ENCODE measurements at places on chromosomes 2 and 18.

DNA sequence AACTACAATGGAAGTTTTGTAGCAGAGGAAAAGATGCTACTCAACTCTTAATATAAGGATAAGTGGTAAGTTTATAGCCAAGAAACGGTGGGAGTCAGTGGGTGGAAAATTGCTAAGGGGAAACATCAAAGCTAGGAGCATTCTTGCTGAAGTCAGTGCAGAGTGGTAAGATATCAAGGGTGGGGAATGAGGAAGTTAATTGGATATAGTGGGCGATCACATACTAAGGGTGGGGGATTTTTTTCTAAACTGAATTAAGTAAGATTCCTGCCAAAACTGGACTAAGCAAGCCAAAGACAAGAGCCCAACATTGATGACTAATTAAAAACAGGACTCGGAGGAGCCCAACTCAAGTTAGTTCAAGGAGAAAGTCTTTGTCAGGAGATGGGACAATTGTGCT lies 525.4 kb downstream of the CCDC85A start:
- DNase-seq = no peak

- no peak for DNase-seq
Measured at GRCh38 chr2:160222546-160223283, 22.6 kb upstream of the ITGB6 start.

DNA sequence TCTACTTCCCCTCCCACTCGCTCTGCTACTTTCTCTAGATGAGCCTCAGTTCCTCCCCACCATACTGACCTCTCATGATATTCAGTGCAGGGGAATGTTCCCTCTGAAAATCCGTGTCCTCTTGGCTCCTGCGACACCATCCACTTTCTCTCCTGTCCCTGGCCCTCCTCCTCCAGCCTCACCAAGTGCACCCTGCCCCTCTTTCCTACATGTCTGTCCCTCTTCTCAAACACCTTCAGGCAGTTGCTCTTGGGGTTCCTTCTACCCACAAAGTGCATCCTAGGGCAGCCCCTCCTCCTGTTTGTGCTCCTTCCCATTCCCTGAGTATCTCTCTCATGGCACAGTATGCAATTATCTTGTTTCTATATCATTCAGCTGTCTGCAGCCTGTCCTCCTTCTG lies 246.4 kb upstream of the RAB6C start:
- no peak for DNase-seq

DNA sequence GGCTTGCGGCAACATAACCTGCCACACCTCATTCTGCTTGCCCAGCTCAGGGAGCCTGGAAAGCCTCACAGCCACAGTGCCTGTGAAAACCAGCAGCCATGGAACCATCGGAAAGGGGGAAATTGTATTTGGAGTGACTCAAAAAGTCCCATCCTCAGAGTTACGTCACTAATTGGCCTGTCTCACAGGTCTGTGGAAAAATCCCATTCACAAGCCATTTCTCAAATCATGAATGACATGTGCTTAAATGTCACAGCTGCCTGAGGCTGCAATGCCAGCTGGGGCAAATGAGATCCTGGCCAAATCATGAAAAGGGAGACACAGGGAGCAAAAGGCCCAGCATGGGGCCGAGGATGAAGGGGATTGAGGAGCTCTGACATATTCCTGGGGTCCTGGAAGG lies 486.9 kb upstream of the RAB6C start:
- DNase-seq = no peak

GRCh38 chr2:222280795-222281194 lies 18.0 kb downstream of the PAX3 start:
- no peak for DNase-seq

- DNase-seq = no peak
Measured at GRCh38 chr2:101921319-101921952, 70.3 kb upstream of the IL1R2 start.

DNA sequence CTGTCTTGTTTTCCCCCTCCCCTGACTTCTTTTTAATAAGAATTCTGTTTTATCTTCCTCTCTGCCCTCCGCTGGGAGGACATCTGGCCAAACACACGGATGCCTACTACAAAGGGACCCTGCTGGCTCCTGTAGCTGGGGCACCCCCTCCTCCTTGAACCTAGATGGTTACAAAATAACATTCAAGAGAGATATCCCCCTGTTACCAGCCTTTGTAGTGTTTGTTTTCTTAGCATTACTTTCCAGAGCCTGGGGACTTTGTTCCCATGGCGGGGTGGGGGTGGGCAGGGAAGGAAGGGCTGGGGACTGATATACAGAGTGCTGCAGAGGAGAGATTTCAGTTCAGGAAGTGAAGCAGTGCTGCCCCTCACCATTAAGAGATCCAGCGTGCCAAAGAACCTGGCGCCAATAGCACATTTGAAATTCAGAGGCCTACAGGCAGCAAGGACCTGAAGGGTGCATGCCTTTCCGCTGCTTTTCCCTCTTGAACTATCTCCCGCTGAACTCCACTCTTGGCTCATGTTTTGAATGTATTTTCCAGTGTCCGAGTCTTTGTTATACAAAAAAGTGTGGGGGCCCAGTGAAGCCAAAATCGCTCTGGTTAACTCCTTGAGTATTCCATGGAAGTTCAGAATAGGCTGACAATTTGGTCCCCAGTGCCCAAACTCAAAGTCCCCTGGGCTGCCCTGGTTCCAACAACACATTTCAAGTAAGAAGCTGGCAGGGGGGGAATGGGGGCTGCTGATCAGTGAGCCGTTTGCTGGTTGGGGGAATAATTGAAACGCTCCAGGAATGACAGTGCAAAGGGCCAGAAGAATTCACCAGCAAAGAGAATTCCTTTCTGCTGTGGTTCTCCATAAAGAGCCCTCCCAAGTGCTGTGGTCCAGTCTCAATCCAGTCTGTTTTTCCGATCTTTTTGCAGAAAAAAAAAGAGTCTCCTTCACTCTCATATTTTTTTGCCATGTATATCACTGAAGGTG lies 94.8 kb upstream of the THOC1 start:
- DNase-seq = no peak

GRCh38 chr18:73746101-73746500 lies 401.5 kb downstream of the FBXO15 start:
- no peak for DNase-seq

GRCh38 chr18:55845221-55845620 lies 257.2 kb upstream of the TCF4 start:
- no peak for DNase-seq
